Stimulated activated CD4-positive, alpha-beta T cell treated with anti-CD3 and anti-CD28 coated beads, Interleukin-12 subunit alpha, Interleukin-12 subunit beta, amount 100 ng/mL, for 4 hours (primary cell): ENCODE measurements at places on chromosomes 1 and 21.

- no peak for DNase-seq
Observed at GRCh38 chr1:83796409-83796808, 202.5 kb downstream of the TTLL7 start.

DNA sequence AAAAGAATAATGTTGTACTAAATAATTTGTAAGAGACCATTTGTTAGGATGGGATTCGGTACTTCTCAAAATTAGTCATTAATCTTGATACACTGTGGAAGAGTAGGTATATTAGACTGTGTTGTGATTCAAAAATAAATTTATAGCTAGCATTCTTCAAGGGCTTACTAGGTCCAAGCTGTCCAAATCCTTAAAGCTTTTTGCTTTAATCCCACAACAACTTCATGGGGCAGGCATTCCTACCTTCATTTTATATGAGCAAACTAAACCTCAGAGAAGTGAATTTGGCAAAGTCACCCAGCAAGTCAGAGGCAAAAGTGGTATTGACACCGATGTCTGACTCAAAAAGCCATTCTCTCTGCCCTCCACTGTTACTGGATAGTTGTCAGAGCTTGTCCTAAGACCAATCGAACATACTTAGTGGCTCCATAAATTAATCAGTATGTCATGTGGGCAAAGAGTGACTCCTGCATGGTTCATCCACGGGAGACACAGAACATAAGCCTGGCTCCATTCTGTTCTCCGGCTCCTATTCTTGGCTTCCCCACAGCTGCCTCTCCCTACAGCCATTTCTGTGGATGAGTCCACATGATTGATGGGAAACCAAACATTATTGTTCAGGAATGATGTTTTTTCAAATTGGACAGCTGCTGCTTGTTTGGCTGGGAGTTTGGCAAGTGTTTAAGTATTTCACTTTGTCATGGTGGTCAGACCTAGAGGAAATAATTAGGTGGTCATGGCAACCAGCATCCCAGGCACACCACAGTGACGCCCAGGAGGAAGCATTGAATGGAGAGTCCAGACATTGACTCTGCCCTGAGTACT, 133.4 kb upstream of the FGGY start:
- no peak for DNase-seq

DNA sequence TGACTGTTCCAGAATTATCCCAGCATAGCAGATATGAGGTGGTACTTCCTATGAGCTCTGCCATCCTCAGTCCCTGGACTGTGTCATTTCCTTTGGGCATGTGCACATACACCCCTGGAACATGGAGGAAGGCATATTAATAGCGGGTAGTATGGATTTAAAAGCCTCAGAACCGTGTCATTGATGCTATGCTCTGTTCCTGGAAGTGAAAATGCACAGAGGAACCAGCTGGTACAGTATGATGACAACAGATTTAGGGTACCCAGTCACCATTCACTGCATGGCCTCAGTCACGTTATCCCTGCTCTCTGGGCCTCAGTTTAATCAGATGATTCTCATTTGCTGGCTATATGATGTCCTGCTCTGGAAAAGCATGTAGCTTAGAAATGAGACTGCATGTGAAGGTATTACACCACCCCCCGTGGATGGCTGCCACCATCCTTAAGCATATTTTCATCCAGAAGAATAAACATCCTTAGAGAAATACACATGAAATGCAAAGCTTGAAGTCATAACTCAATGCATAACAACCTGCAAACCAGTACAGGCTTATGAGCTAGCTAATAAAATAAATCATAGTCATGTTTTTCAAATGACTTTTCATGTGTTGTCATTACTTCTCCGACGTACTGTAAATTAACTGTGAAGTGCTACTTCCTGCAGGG, 37.8 kb downstream of the SETD4 start:
- DNase-seq: no peak

DNA sequence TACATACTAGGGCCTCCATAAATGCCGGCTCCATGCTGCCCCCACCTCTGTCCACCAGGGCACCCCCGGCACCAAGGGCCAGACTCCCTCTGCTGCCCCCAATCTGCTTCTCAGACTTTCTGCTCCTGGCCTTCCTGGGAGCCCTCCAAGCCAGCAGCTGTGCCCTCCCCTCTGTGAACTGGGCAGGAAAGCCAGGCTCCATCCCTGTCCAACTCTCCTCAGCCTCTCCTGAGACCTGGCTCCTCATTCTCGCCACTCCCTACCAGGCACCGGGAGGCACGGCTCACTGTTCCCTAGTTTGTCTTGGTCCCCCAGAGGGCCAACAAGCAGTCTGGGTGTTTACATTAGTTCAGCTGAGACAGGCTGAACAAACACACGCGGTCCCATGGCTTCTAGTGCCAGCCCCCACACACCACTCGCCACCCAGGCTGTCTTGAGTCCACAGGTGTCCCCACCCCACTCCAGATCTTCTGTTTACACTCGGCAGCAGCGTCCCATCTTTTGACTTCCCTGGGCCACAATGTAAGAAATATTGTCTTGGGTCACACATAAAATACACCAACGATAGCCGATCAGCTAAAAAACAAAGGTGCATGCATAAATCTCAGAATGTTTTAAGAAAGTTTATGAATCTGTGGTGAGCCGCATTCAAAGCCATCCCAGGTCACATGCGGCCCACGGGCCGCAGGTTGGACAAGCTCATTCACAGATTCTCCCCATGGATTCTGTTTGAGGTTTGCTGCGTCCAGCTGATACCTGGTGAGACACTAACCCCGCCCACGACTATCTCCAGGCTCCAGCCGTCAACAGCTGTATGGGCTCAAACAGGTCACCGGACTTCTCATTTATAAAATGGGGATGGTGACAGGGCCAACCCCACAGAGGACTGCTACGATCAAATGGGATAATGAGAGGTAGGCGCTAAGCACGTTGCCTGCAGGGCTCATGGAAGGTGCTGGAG, 29.5 kb upstream of the ECE1 start:
- DNase-seq: no peak

DNA sequence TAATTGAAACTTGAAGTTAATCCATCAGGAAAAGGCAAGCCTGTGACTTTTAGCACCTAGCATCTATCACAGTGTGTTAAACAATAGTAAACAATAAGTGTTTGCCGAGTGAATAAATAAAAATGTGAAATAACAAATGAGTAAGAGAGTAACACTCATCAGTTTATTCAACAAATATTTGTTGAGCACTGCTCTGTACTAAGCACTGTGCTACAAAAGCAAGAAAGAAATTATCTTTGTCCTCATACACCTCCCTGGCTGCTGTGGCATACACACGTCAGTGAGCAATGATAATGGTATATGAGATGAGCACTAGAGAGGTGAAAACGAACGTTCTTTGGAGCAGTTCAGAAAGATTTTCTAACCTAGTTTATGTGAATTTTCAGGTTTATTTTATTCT, 295.0 kb upstream of the LRRC7 start:
- DNase-seq: no peak

- no peak for DNase-seq
Observed at GRCh38 chr21:45830221-45830640, 151.3 kb upstream of the COL6A1 start.

GRCh38 chr21:34889320-34889675, 159.8 kb downstream of the RUNX1 start:
- peak; percentile 60 for DNase-seq

GRCh38 chr1:45863218-45863617, 59.8 kb downstream of the MAST2 start:
- no peak for DNase-seq

DNA sequence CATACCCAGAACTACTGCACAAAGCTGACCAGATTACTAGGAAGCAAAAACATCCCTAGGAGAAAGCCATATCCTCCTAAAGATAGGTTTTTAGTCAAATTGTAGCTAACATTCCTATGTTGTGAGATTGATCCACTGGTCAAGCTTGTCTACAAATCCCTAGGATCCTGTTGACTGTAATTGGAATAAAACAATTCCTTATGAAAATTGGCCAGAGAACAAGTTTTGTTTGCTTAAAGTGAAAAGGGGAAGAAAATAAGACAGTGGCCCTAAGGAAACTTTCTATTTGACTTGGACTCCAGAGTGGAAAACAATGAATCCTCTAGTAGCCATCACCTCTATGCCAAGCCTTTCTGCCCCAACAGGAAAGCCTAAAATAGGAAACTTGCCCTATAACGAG, 645.2 kb upstream of the USP24 start:
- no peak for DNase-seq

GRCh38 chr1:8925406-8925805, 20.3 kb upstream of the CA6 start:
- no peak for DNase-seq
